GM12878 (cell line): ENCODE measurements at places on chromosomes 12 and 14. TPM values are rescaled to one million over a fixed set of nuclear protein-coding genes. Genes with fewer than 3 reads are reported as not detected.

The ANKS1B gene
- not detected in 2 replicates for total RNA-seq

The CDK2 gene
- total RNA-seq, result 85.8 and 85.9 TPM in 2 replicates

The SLC17A8 gene
- total RNA-seq, result not detected in 2 replicates

The TAS2R14 gene
- total RNA-seq, result 1.5 and 1.8 TPM in 2 replicates

The LHX5 gene
- total RNA-seq, result not detected in 2 replicates

The GPR137C gene
- total RNA-seq, result 0.24 and 0.72 TPM in 2 replicates

The TSPAN19 gene
- total RNA-seq, result not detected in 2 replicates

The CD4 gene
- 1.6 and 1.8 TPM in 2 replicates for total RNA-seq

The PARP2 gene
- 36.8 and 39.2 TPM in 2 replicates for total RNA-seq
